ENCODE measurements at places on chromosomes 12 and 14.

- no peak for DNase-seq
These were observed 127.1 kb upstream of the CNTN1 start for GRCh38 chr12:40565029-40565633.

- no peak for DNase-seq
These were observed 17.7 kb upstream of the PELI2 start for GRCh38 chr14:56100556-56100955.

DNA sequence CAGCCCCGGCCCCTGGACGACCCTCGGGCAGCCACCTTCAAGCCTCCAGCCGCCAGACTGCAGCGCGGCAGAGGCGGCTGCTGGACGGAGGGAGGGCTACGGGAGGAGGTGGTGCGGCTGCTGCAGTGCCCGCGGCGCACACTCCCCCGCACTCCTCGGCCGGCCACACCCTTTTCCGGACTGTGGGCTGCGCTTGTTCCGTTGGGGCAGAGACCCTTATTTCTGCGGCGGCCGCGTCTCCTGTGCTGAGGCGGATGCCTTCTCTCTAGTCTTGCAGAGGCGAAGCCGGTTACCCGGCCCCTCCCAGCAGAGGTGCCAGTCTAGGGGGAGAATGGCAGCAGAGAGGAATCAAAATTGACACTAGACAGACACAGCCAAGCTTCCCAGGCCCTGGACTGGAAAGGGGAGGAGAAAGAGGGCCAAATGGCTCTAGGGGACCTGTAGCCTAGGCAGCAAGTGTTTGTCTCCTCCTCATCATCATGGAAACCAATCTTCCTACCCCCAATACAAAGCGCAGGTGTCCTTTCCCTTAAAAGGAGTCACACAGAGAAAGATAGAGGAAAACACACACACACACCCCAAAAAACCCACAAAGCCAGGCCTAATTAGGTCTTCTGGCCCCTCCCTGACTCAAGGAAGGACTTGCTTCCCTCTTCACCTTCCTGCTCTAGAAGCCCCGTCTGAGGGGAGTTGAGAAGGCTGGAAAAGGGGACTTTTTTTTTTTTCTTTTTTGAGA is 1.3 kb downstream of the ESYT1 start:
- DNase-seq, result peak; percentile 41

- no peak for DNase-seq
These were observed 997.4 kb downstream of the BCL11B start for GRCh38 chr14:98274596-98274995.

GRCh38 chr12:78088391-78088832 is 257.7 kb downstream of the NAV3 start:
- peak; percentile 53 for DNase-seq

- no peak for DNase-seq
These were observed 13.9 kb downstream of the PELI2 start for GRCh38 chr14:56131865-56132833.

- no peak for DNase-seq
These were observed 77.0 kb downstream of the STON2 start for GRCh38 chr14:81323093-81323492.

GRCh38 chr14:72646861-72647528 is 246.9 kb downstream of the DPF3 start:
- DNase-seq, result peak; percentile 70

- DNase-seq, result no peak
These were observed 951.5 kb downstream of the GALC start for GRCh38 chr14:87041290-87042020.

DNA sequence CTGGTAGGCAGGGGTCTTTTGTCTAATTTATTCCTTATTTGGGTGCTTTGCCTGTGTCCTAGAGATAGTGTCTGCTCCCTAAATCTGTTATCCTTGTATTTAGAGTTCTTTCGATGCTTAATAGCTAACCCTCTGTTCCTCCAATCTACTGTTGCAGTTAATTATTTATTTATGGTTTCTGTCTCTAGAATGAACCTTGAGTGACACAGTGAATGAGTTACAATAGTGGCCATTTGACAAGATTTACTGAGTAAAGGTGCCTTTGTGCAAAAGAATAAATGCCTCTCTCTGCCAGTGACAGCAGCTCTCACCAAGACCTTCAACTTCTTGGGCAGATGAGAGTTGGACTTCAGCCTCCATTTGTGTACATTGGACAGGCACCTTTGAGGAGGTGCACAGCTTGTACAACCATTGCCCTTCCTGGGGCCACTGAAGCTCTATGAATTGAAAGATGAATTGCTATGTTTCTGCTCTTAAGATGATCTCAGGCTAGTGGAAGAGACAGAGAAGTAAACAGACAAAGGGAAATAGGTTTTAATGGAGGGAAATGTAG is 165.9 kb downstream of the DERA start:
- DNase-seq, result no peak

- DNase-seq, result peak; percentile 70
These were observed 289.7 kb downstream of the RAD51B start for GRCh38 chr14:68109132-68109900.

GRCh38 chr12:50619610-50619958 is 114.8 kb downstream of the DIP2B start:
- DNase-seq, result no peak

- no peak for DNase-seq
These were observed 79.0 kb downstream of the PITPNM2 start for GRCh38 chr12:123071857-123072256.

- no peak for DNase-seq
These were observed 25.4 kb downstream of the SLC35E3 start for GRCh38 chr12:68771223-68771925.

- DNase-seq, result peak; percentile 92
These were observed 1630.4 kb upstream of the SEL1L start for GRCh38 chr14:83164016-83164415.

DNA sequence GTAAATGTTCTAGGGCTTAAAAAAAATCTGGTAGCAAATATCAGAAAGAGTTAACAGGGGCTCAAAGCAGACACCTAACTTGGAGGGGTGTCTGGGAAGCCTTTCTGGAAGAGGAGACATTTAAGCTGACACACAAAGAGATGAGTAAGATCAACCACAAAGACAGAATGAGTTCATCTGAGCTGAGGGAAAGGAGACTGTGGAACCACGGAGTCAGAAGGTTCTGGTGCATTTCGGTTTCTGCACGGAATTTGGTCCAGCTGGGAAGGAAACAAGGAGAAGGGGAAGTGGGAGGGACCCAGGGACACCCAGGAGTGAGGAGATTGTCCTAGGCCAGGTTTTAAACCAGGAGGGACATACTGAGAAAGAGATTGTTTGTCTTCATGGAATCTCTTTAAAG is 161.1 kb downstream of the PHETA1 start:
- DNase-seq, result no peak

DNA sequence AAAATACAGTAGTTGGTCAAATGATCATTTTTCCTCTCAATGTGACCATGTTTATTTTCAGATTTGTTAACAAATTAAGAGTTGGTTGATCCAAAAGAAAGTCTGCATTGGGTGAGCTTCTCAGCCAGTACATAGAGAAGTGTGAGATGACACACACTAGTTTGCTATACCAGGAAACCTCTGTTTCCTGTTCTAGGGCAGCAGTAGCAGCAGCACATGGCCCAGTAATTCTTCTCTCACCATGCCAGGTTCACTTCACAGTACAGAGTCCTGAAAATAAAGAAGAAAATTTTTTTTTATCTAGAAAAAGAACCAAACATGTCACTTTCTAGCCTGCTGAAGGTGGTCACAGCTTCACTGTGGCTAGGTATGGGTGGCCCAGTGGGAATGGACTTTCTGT is 250.2 kb upstream of the OR4E1 start:
- DNase-seq, result no peak

DNA sequence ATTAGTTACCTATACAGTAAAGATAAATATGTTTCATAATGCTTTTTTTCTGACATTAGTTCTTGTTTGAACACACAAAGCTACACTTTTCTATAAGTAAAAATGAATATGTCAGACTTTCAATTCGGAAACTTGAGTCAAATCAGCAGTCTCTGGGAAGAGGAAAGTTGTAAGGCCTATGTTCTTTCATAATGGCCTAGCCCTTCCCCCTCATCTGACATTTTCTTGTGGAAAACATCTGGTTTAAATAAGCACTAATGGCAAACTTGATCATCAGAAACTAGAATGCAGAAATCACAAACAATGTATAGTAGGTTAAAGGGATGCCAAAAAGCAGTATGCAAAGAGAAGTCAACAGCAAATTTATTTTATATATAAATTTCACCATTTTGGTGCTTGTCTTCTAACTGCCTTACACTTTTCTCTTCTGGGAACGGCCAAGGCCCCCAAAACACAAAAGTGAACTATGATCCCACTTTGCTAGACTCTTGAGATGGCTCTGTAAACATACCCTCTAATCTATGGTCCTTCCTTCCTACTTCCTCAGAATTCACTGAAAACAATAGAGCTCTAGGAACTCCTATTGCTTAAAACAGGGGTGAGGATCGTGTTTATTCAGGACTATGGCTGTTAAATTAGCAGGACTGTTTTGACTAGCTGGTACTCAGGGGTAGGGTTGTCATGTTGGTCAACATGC is 444.1 kb downstream of the RAD51B start:
- no peak for DNase-seq

GRCh38 chr12:112538740-112539139 is 120.0 kb downstream of the PTPN11 start:
- DNase-seq, result no peak

- no peak for DNase-seq
These were observed 96.2 kb downstream of the PTPRB start for GRCh38 chr12:70540996-70541395.

GRCh38 chr12:117072736-117073490 is 26.3 kb downstream of the TESC start:
- no peak for DNase-seq

DNA sequence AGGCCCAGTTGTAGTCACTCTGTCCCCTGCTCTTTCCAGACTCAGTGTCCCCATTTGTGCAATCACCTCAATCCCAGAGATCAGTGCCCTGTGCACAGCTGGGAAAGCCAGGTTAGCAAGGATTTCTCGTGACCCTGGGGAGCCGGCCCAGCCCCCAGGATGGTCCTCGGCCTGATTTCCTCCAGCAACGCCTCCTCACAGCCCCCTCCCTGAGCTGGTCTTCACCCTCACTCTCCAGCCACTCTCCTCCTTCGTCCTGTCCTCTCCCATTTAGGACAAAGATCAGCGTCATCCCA is 194.8 kb upstream of the C14orf180 start:
- no peak for DNase-seq

DNA sequence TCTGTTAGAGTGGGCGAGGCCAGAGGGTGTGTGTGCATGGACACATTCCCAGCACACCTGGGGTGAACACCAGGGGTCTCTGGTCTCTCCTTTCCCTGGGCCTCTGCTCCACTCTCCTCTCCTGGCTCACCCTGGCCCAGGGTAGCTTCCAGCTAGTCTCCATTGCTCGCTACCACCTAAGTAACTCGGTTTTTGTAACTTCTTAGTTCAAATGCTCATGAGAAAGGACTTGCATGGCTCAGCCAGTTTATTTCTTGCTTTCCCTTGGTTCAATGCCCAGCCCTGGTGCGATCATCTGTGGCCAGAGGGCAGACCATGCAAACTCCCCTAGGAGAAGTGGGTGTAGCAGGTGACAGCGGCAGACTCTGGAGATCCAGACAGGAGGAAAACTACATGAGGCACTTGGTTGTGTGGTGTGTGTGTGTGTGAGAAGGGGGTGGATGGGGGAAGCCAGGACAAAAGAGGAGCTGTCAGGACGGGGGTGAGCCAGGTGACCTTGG is 8.9 kb upstream of the ACVR1B start:
- DNase-seq, result no peak

DNA sequence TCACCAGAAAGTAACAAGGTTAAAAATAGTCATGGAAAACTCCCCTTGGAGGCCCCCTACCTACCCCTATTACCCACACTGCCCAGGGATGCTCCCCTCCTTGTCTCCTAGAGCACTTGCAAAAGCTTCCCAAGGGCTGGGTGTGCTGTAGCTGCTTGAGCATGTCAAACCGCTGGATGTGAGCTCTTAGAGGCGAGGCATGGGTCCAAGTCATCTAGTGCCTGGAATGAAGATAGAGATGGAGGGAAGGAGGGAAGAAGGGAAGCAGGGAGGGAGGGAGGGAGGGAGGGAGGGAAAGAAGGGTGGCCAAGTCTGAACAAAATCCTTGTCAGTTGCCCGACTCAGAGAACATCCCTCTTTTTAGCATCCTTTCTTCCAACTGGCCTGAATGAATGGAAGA is 43.1 kb downstream of the LTBP2 start:
- no peak for DNase-seq

DNA sequence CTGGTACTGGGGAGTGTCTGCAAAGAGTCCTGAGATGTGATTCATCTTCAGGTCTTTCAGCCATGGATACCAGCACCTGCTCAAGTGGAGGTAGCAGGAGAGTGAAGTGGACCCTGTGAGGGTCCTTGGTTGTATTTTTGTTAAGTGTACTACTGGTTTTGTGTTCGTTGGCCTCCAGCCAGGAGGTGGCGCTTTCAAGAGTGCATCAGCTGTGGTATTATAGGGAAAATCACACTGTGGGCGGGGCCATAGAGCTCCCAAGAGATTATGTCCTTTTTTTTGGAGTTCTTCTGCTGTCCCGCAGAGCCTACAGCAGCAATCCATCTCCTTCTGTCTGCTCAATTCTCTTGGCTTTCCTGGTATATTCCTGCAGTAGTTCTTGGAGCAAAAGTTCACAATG is 66.8 kb downstream of the SPATA7 start:
- DNase-seq, result no peak

DNA sequence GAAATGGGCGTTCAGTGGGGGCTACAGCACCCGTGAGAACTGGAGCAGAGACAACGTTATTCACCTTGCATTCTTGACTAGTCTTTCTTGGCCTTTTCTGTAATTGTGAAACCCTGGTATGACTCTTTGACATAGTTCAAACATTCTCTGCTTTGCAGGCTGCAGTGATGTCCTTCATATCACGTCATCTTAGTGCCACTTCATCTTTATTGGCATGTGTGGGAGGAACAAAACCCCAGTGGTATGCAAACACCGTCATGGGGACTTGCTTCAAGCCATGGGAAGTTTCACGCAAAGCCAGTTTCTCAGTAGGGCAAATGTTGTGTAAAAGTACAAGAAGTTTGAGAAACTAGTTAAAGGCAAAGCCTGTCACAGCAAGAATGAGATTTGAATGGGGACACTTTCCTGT is 20.2 kb upstream of the DUSP16 start:
- DNase-seq, result peak; percentile 72

GRCh38 chr12:47686645-47687240 is 19.1 kb downstream of the RPAP3 start:
- peak; percentile 59 for DNase-seq
